ENCODE measurements at places on chromosomes 7 and 10. TPM values are rescaled to one million over a fixed set of nuclear protein-coding genes. Genes with fewer than 3 reads are reported as not detected.

- DNase-seq: no peak
- no peak overlapping the region for H3K27ac ChIP-seq
- H3K36me3 ChIP-seq: no peaks in the 10 kb centered on the region
Measured at GRCh38 chr10:61529208-61529607, 76.0 kb upstream of the TMEM26 start.

DNA sequence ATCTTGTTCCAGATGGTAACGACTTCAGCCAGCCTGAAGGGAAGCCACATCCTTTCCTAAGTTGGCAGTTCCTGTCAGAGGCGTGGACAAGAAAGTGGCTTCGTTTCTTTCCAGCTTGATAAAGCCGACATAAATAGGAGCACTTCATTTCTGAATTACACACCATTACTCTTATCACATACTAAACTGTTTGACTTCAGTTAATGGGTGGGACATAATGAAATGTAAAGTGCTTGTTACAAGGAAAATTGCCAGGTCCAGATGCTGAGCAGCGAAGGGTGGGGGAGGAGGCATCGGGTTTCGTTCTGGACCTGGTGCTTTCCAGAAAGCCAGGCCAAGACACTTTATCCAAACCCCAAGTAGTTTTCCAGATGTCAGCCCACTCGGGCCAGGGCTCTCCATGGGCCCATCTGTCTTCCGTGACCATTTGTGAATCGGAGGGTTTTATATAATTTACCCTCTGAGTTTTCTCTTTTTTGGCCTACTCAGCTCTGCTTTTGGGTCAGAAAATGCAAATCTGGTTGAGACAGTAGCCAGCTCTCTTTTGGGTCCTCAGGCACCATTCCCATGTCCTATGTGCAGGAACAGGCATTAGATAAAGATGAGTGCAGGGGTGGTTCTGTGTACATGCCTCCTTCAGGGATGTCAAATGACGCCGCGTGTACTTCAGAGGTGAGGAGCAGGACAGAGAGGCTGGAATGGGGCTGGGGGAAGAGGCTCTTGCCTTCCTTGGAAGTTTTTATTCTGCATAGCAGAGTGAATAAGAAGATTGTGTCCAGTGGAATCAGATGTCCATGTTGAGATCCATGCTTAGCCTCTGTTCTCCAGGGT is 90.2 kb downstream of the TACC2 start:
- peaks cover 4% of the 10 kb centered on the region for H3K4me1 ChIP-seq
- no peak overlapping the region for H3K27ac ChIP-seq
- H3K27me3 ChIP-seq: no peaks in the 10 kb centered on the region
- DNase-seq: no peak
- H3K4me3 ChIP-seq: no peak overlapping the region
- H3K36me3 ChIP-seq: no peaks in the 10 kb centered on the region

MBL2 gene
- not detected for total RNA-seq

HOXA2 gene
- not detected for total RNA-seq

- peaks cover 11% of the 10 kb centered on the region for H3K36me3 ChIP-seq
- no peaks in the 10 kb centered on the region for H3K4me1 ChIP-seq
- H3K27ac ChIP-seq: no peak overlapping the region
- H3K4me3 ChIP-seq: no peak overlapping the region
Measured at GRCh38 chr10:131961777-131962662, 19.7 kb downstream of the BNIP3 start.

DNA sequence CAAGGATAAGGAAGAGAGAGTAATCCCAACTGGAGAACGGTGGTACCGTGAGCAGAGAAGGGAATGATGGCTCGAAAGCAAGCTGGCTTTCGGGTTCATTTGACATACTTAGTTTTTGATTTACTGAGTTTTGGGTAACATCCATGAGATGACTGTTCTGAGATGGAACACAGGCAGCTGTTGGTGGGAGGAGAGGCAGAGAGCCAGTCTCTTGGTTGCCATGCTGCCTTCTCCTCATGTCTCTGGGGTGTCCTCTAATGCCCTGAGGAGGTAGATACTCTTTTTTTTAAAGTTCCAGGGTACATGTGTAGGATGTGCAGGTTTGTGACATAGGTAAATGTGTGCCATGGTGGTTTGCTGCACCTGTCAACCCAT is 76.4 kb upstream of the NRP1 start:
- H3K27me3 ChIP-seq: peaks cover 1% of the 10 kb centered on the region
- H3K27ac ChIP-seq: no peak overlapping the region
- DNase-seq: no peak
- H3K36me3 ChIP-seq: no peaks in the 10 kb centered on the region
- no peaks in the 10 kb centered on the region for H3K4me1 ChIP-seq

- H3K27ac ChIP-seq: no peak overlapping the region
- no peak overlapping the region for H3K4me3 ChIP-seq
- H3K4me1 ChIP-seq: no peaks in the 10 kb centered on the region
- H3K36me3 ChIP-seq: no peaks in the 10 kb centered on the region
Measured at GRCh38 chr10:109183366-109183765, 739.9 kb downstream of the XPNPEP1 start.

NUTM2A gene
- 0.41 TPM for total RNA-seq

- H3K27me3 ChIP-seq: no peaks in the 10 kb centered on the region
- no peaks in the 10 kb centered on the region for H3K36me3 ChIP-seq
- H3K4me1 ChIP-seq: peaks cover 20% of the 10 kb centered on the region
- no peak for DNase-seq
- H3K27ac ChIP-seq: no peak overlapping the region
- no peak overlapping the region for H3K4me3 ChIP-seq
Measured at GRCh38 chr10:12771981-12772760, 229.3 kb downstream of the CCDC3 start.

- H3K36me3 ChIP-seq: no peaks in the 10 kb centered on the region
- no peak overlapping the region for H3K4me3 ChIP-seq
- H3K27ac ChIP-seq: no peak overlapping the region
- peaks cover 7% of the 10 kb centered on the region for H3K27me3 ChIP-seq
- no peaks in the 10 kb centered on the region for H3K4me1 ChIP-seq
Measured at GRCh38 chr7:117949232-117949631, 76.0 kb upstream of the CTTNBP2 start.

GRCh38 chr7:42720991-42721796 is 190.7 kb downstream of the C7orf25 start:
- H3K27me3 ChIP-seq: no peaks in the 10 kb centered on the region
- no peak overlapping the region for H3K27ac ChIP-seq
- no peak overlapping the region for H3K4me3 ChIP-seq
- H3K36me3 ChIP-seq: no peaks in the 10 kb centered on the region
- no peaks in the 10 kb centered on the region for H3K4me1 ChIP-seq

CHRM2 gene
- 0.17 TPM for total RNA-seq

- H3K27ac ChIP-seq: no peak overlapping the region
- H3K4me3 ChIP-seq: no peak overlapping the region
- no peak for DNase-seq
- H3K27me3 ChIP-seq: no peaks in the 10 kb centered on the region
- H3K4me1 ChIP-seq: peaks cover 13% of the 10 kb centered on the region
- no peaks in the 10 kb centered on the region for H3K36me3 ChIP-seq
Measured at GRCh38 chr10:84341538-84341856, 13.1 kb downstream of the CCSER2 start.

- no peak overlapping the region for H3K27ac ChIP-seq
- no peak overlapping the region for H3K4me3 ChIP-seq
- H3K36me3 ChIP-seq: no peaks in the 10 kb centered on the region
- H3K4me1 ChIP-seq: no peaks in the 10 kb centered on the region
- no peaks in the 10 kb centered on the region for H3K27me3 ChIP-seq
- DNase-seq: no peak
Measured at GRCh38 chr7:13841284-13841683, 148.2 kb downstream of the ETV1 start.

GRCh38 chr10:7192831-7193361 is 217.9 kb downstream of the SFMBT2 start:
- H3K36me3 ChIP-seq: peaks cover 3% of the 10 kb centered on the region
- no peak overlapping the region for H3K4me3 ChIP-seq
- H3K4me1 ChIP-seq: no peaks in the 10 kb centered on the region
- H3K27ac ChIP-seq: no peak overlapping the region
- DNase-seq: no peak

DNA sequence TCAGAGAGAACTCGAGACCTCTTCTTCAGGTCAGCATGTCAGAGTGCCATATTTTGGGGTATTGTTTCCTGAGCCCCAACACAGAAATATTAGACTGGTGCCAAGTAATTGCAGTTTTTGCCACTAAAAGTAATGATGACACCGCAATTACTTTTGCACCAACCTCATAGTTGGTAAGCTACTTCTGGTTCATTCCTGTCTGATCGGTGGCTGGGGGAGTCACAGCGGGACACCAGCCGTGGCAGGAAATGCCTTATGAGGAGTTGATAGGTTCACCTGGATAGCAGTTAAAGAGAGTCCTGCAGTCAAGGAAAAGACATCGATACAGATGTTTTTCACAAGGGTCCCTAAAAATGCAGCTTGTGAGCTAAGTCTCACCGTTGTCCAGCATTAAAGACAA is 23.9 kb upstream of the ATP6V0A4 start:
- DNase-seq: no peak
- no peaks in the 10 kb centered on the region for H3K27me3 ChIP-seq
- H3K27ac ChIP-seq: no peak overlapping the region
- H3K4me3 ChIP-seq: no peak overlapping the region

CALML5 gene
- not detected for total RNA-seq

NXPH1 gene
- total RNA-seq: 0.40 TPM

DNA sequence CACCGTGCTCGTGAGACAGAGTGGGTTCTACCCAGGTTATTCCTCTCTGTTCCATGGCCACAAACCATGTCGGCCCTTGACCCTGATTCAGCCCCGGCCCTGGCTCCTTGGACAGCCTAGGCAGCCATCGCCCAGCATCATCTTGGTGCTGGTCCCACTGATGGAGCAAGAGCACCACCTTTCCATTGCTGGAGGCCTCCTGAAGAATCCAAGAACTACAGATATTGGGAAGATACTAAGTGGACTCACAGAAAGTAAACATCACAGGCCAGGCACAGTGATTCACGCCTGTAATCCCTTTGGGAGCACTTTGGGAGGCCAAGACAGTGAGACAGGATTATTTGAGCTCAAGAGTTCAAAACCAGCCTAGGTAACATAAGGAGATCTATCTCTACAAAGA is 125.1 kb downstream of the NT5C2 start:
- no peak for DNase-seq
- H3K27ac ChIP-seq: no peak overlapping the region
- H3K27me3 ChIP-seq: no peaks in the 10 kb centered on the region
- no peak overlapping the region for H3K4me3 ChIP-seq

GRCh38 chr7:96670338-96671289 is 39.0 kb downstream of the SEM1 start:
- no peaks in the 10 kb centered on the region for H3K27me3 ChIP-seq
- DNase-seq: no peak
- no peak overlapping the region for H3K4me3 ChIP-seq
- no peaks in the 10 kb centered on the region for H3K36me3 ChIP-seq
- H3K4me1 ChIP-seq: no peaks in the 10 kb centered on the region

FZD1 gene
- total RNA-seq: 0.91 TPM

GRCh38 chr7:2521952-2522591 is 2.5 kb downstream of the LFNG start:
- peaks cover 65% of the 10 kb centered on the region for H3K4me1 ChIP-seq
- peaks cover 19% of the 10 kb centered on the region for H3K36me3 ChIP-seq
- DNase-seq: no peak

WDFY4 gene
- not detected for total RNA-seq

- DNase-seq: no peak
- H3K4me1 ChIP-seq: peaks cover 3% of the 10 kb centered on the region
- no peaks in the 10 kb centered on the region for H3K36me3 ChIP-seq
- no peaks in the 10 kb centered on the region for H3K27me3 ChIP-seq
- H3K4me3 ChIP-seq: no peak overlapping the region
Measured at GRCh38 chr10:99080275-99080945, 155.2 kb downstream of the HPSE2 start.

NKX1-2 gene
- 34.9 TPM for total RNA-seq

- no peaks in the 10 kb centered on the region for H3K27me3 ChIP-seq
- DNase-seq: no peak
- H3K27ac ChIP-seq: no peak overlapping the region
- H3K4me1 ChIP-seq: no peaks in the 10 kb centered on the region
- no peak overlapping the region for H3K4me3 ChIP-seq
- H3K36me3 ChIP-seq: no peaks in the 10 kb centered on the region
Measured at GRCh38 chr10:6347391-6347951, 144.7 kb downstream of the PFKFB3 start.

- no peaks in the 10 kb centered on the region for H3K27me3 ChIP-seq
- DNase-seq: no peak
- H3K4me3 ChIP-seq: no peak overlapping the region
- H3K4me1 ChIP-seq: no peaks in the 10 kb centered on the region
- H3K27ac ChIP-seq: no peak overlapping the region
Measured at GRCh38 chr10:3467052-3467951, 294.7 kb upstream of the PITRM1 start.

OR2A5 gene
- total RNA-seq: not detected

DNA sequence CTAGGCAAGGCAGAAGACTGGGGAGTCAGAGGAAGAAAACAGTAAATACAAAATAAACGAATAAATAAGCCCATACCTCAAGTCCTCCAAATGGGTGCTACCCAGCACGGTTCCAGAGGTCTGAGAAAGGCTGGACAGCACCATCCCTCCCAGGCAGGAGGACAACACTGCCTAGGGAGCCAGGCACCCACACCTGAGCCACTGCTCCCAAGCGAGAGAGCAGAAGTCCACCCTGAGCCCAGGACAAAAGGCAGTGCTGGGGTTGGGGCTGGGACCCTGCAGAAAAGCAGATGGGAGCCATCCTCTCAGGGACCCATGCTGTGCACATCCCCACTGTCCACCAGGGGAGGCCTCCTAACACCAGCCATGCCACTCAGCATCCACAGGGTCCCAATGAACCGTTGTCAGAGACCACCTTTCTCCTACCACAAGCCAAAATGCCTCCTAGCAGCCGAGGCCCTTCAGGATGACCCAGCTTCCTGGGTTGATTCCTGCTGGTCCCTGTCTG is 16.2 kb downstream of the GFRA1 start:
- no peaks in the 10 kb centered on the region for H3K36me3 ChIP-seq
- H3K27ac ChIP-seq: no peak overlapping the region
- no peaks in the 10 kb centered on the region for H3K27me3 ChIP-seq
- H3K4me1 ChIP-seq: no peaks in the 10 kb centered on the region
- no peak for DNase-seq

DNA sequence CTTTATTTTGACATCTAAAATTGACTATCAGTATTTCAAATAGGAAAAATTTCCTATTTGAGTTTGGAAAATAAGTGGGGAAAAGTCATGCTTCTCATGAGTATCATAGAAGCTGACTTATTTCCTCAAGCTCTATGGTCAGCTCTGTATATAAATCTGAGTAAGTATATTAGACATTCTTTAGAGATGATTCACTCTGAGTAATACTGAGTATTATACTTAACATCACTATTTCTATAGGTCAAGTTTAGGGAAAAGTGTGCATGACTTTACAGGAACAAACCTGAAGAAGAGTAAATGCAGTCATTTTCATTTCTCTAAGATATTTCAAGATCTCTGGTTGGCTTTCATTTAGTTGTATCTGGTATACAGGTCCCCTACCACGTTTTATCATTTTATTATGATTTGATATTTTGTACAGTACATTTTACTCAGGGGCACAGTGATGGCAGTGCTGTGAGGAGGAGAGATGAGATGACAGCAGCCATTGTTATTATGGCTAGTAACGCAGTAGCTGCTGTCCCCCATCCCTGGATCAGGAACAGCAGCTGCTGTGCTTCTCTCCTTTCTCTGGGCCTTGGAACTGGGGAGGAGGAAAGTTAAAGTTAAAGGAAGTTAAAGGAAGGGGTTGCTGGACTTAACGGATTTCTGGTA is 15.2 kb downstream of the SND1 start:
- no peak for DNase-seq
- no peaks in the 10 kb centered on the region for H3K36me3 ChIP-seq
- H3K27ac ChIP-seq: no peak overlapping the region
- H3K27me3 ChIP-seq: no peaks in the 10 kb centered on the region
